ENCODE measurements at places on chromosomes 16 and 17.
A peak's percentile ranks its signal among the peaks of the same experiment; 100 is the strongest.

DNA sequence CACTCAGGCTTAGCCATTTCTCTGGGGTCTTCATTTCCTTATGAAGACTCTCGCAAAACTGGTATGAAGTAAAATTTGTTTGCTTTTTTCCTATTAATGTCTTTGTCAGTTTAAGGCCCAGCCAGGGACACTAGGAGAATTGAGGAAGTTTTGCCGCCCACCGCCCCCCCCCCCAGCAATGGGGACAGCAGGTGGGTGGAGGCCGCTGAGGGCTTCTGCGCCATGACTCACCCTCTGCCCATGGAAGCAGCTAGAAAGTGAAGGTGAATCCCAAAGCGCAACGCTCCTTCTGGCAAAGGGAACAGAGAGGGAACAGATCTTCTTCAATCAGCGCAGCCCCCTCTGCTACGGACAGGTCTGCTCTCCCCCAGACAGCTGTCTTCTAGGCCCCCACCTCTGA, 49.7 kb downstream of the MARF1 start:
- no peak for DNase-seq

GRCh38 chr16:61412562-61412961, 623.7 kb downstream of the CDH8 start:
- no peak for DNase-seq

GRCh38 chr17:71985111-71986039, 135.4 kb upstream of the SOX9 start:
- no peak for DNase-seq

DNA sequence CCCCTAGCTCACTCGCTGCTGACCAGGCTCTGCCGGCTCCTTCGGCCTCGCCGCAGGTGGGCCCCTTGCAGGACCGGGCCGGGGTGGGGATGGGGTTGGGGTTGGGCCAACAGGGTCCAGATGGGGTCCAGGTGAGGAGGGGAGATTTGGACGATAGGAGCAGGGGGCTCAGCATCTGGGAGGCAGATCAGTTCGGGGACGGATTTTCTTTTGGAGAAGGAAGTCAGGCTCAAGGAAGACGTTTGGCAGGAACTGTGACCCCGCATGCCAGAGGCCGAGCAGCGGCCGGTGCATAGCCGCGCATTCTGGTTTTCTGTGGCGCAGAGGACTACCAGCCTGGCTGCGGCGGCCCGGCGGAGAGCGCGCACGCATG, 845 bp upstream of the ALDOA start:
- no peak for DNase-seq

GRCh38 chr17:71110326-71110725, 941.0 kb downstream of the KCNJ2 start:
- DNase-seq, result no peak

DNA sequence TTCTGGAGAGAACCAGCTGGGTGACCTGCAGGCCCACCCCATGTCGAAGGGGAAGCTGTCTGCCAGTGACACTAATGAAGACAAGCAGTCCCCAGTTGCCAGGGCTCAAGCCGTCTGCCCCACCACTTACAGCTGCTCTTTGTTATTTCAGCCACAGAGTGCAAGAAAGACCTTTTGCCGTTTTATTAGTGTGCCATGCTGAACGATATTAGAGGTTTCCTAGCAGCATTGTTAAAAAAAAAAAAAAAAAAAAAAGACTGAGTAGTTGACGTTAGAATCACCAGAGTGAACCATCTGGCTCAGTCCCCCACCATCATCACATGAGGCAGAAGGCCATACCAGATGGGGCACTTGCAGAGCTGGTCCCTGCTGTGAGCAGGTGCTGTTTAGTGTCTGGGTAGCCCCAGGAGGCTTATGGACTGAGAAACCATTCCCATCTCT, 26.5 kb upstream of the SLC39A11 start:
- peak; percentile 97 for DNase-seq

GRCh38 chr17:72193391-72194106, 72.7 kb downstream of the SOX9 start:
- no peak for DNase-seq

- DNase-seq, result no peak
Observed at GRCh38 chr17:66423056-66423955, 120.9 kb downstream of the PRKCA start.

DNA sequence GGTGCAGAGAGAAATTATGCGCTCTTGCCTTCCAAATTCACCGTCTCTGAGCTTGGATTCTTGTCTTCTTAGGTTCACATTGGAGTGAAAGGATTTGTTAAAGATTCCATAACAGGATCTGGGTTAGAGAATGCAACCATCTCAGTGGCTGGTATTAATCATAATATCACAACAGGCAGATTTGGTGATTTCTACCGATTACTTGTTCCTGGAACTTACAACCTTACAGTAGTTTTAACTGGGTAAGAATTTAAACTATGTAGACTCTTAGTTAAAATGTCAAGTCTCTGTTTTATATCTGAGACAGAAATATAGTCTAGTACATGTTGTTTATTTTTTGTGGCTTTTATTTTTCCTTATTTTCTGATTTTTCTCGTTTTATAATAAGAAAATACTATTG, 42.9 kb downstream of the CPD start:
- no peak for DNase-seq

DNA sequence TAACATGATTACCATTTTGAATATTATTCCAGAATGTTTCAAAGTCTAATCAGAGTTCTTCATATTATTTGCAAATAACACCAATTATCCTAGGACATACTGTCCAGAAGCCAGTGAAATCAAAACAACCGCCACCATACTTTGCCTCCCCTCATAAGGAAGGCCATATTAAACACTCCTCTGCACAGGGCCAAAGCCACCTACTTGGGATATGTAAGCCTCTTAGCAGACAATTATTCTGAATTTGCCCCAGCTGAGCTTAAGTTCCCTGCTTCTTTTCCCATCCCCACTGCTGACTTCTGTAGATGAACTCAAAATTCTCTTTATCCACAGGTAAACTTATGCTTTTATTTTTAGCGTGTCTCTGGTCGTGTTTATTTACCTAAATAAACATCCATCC, 374.0 kb downstream of the KIF2B start:
- DNase-seq, result peak; percentile 54

DNA sequence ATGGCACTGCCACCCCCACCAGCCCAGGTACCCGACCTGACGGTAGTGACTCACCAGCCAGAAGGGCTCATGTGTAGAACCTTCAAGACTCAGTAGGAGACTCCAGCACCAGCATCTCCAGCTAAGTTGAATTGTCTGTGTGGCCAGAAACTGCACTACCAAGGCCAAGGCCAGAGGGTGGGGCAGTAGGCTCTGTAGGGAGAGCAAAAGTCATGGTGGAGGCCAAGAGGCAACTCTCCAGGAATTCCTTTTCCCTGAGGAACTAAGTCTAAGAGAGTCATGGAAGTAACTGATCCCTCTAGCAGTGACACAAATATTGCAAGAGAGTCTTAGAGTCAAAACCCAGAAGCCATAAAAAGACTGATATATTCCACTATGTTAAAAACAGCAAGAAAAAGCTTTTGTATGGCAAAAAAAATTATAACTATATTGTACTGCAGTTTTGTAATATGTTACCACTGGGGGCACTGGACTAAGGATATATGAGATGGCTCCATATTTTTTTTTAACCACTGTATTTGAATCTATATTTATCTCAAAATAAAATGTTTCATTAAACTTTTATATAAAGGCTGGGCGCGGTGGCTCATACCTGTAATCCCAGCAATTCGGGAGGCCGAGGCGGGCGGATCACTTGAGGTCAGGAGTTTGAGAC, 30.2 kb upstream of the GUCY2D start:
- DNase-seq, result no peak

- no peak for DNase-seq
Observed at GRCh38 chr17:78476973-78477372, 98.5 kb downstream of the PGS1 start.

GRCh38 chr17:81741594-81742452, 29.7 kb downstream of the SLC25A10 start:
- no peak for DNase-seq

GRCh38 chr16:56048425-56049105, 142.7 kb upstream of the GNAO1 start:
- no peak for DNase-seq

DNA sequence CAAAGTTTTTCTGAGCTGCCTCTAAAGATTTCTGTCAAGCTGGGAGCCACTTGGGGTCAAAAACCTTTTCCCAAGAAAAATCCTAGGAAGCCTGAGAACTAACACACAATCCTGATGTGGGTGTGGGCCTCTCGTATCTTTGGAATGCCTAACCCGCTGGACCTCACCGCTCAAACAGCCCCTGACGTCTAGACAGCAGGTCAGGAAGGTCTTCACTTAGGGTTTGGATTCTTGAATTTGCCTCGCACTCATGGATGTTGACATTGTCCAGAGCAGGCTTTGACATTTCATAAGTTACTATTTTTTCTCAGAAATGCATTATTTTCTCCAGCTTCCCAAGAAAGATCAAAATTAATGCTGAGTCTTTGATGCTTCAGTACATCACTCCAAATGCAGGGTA, 18.9 kb downstream of the TEX2 start:
- DNase-seq, result no peak

GRCh38 chr16:56860226-56861020, 4.6 kb upstream of the SLC12A3 start:
- no peak for DNase-seq

GRCh38 chr16:66400503-66401380, 26.4 kb upstream of the BEAN1 start:
- no peak for DNase-seq

GRCh38 chr16:85724126-85724879, 26.6 kb downstream of the C16orf74 start:
- peak; percentile 30 for DNase-seq

DNA sequence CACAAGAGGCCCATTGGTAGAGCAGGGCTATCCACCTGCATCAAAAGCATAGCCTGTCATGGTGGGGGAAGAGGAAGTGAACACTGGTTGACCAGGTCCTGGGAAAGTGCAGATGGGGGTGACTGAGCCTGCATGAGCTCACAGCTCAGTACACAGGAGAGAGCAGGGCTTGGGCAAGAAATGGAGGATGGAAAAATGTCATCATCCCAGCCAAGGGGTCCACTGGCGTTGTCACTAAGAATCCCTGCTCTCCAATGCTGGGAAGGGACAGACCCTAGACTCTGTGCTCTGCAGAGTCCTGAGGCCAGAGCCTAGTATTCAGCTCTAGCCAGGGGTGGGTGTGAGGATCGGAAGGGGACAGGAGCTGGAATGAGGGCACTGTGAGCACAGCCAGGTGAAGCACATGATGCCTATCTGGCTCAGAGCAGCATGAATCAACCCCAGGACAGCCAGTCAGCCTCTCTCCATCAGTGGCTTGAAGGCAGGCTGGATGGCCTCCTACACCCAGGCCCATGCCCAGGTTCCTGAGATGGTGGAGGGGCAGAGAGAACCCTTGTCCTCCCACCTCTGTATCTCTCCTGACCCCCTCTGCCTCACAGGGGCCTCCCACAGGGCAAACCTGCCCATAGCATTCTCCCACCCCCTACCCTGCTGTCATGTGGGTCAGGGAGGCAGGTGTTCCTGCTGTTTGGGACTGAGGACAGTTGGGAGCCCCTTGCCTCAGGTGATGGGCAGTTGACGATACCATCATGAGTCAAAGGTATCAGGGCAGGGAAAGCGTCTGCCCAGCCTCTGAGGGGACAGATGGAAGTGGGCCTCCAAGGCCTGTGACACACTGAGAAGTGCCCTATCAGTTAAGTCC, 13.8 kb upstream of the CTCF start:
- DNase-seq, result no peak

DNA sequence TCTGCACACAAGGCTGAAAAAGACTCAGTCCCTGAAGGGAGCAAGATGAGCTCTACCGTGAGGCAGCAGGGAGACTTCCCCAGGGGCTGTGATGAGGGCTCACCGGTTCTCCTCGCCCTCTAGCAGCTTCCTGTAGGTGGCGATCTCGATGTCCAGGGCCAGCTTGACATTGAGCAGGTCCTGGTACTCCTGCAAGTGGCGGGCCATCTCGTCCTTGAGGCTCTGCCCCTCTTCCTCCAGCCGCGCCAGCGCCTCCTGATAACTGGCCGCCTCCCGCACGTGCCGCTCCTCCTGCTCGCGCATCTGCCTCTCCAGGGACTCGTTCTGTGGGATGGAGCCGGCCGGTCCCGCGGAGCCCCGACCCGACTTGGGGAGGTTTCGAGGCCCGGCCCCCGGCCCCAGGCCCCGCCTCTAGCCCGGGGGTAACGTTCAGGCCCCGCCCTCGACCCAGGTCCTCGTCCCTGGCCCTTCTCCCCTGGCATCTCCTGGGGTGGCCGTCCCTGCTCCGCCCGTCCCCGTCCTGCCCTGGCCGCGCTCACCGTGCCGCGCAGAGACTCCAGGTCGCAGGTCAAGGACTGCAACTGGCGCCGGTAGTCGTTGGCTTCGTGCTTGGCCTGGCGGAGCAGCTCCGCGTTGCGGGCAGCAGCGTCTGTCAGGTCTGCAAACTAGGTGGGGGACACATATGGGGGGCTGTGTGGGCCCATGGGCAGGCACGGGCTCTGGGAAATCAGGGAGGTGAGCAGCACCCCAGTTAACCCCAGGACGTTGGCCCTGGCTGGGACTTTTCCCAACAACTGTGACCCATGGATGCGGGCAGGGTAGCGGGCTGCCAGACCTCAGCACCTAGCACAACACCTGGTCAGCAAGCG, 3.9 kb downstream of the GFAP start:
- DNase-seq, result peak; percentile 85

DNA sequence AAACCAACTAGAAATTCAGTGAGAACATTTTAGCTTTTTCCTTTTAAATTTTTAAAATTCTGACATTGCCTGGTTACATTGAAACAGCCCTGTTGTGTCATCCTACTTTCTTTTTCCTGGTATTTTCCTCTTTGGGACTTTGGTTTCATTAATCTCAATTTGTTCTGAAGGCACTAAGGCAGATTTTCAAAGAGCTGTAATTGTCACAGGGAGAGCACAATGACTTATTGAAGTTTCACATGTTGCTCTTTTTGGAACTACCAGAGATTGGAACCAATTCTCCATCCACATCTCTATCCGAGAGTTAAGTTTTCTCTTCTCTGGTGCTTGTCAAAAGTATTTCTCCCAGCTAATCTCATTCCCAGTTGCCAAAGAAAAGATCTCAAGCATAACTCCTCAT, 144.7 kb upstream of the TBX2 start:
- DNase-seq, result no peak

DNA sequence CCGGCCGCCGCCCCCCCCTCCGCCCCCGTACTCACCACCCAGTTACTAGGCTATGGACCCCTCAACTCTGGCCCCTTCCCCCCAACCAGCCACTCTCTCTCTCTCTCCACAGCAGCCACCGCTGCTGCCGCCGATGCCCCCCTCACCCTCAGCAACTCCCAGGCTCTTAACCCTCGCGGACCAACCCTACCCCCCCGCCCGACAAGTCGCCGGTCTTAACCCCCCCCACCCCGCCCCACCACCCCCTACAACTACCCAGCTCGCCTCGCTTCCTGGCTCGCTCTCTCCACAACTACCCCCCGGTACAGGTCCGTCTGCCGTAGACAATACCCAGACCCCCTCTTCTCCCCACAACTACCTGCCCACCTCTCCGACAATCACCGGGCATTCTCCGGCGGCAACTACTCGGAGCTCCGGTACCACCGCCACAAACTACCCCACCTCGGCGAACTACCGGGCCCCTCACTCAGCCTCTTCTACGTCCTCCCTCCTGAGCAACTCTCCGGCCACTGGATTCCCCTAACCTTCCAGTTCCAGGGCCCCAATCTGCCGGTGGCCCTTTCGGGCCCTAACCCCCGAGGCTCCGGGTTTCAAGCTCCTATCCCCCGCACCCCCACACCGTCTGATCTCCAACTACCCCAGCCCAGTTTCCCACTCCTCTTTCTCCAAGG, 702 bp downstream of the PHF23 start:
- DNase-seq, result peak; percentile 55
